ENCODE measurements at places on chromosomes 2 and 18. TPM values are rescaled to one million over a fixed set of nuclear protein-coding genes. Genes with fewer than 3 reads are reported as not detected.

UPP2 gene
- total RNA-seq, result not detected

SLC23A3 gene
- 0.18 TPM for total RNA-seq

ZNF804A gene
- total RNA-seq, result 3.3 TPM

COLEC11 gene
- 0.28 TPM for total RNA-seq

LOXL3 gene
- total RNA-seq, result 14.2 TPM

ZC3H15 gene
- 22.9 TPM for total RNA-seq

- H3K27me3 ChIP-seq, result no peaks in the 10 kb centered on the region
- H3K4me3 ChIP-seq, result no peak overlapping the region
- no peak overlapping the region for H3K27ac ChIP-seq
- H3K36me3 ChIP-seq, result no peaks in the 10 kb centered on the region
Measured at GRCh38 chr2:137348301-137348700, 583.0 kb downstream of the THSD7B start.

GRCh38 chr2:54386585-54386984, 69.5 kb upstream of the SPTBN1 start:
- H3K4me1 ChIP-seq, result no peaks in the 10 kb centered on the region
- no peaks in the 10 kb centered on the region for H3K27me3 ChIP-seq
- H3K27ac ChIP-seq, result no peak overlapping the region

DNA sequence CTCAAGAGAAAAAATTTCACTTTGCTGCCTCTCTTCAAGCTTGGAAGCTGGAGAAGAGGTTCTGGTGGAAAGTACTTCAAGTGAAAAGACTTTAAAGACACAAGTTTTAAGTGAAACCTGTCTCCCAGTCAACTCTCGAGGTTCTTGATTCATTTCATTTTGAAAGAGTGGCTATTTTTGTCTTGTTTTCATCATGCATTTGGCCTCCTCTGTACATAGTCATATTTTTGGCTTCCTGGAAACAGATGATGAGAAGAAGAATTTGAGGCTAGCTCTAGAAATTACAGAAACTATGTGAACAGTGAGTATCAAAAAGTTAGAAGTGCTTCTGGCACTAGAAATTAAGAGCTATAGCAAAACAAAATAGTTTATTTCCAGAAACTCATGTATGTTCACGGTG, 124.8 kb downstream of the DTNA start:
- DNase-seq, result no peak
- H3K4me3 ChIP-seq, result no peak overlapping the region
- H3K36me3 ChIP-seq, result no peaks in the 10 kb centered on the region
- H3K27ac ChIP-seq, result no peak overlapping the region
- no peaks in the 10 kb centered on the region for H3K27me3 ChIP-seq
- no peaks in the 10 kb centered on the region for H3K4me1 ChIP-seq

DNA sequence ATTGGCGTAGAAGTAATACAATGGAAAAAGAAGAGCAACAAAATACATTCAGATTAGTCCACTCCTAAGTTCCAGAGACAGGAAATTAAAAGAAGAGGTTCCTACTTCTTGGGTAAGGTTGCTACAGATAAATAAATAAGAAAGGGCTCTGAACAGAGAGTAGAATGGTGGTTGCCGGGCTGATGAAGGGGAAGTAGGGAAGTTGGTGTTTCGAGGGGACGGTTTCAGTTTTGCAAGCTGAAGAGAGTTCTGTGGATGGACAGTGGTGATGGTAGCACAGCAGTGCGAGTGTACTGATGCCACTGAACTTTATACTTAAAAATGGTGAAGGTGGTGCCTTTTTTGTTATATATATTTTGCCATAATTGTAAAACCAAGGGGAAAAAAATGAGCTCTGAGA, 48.2 kb downstream of the CABYR start:
- H3K27me3 ChIP-seq, result no peaks in the 10 kb centered on the region
- H3K36me3 ChIP-seq, result no peaks in the 10 kb centered on the region
- peaks cover 4% of the 10 kb centered on the region for H3K4me1 ChIP-seq
- no peak for DNase-seq
- H3K4me3 ChIP-seq, result no peak overlapping the region

GRCh38 chr2:23698721-23699579, 228.0 kb downstream of the ATAD2B start:
- peaks cover 19% of the 10 kb centered on the region for H3K4me1 ChIP-seq
- peaks cover 56% of the 10 kb centered on the region for H3K36me3 ChIP-seq
- no peaks in the 10 kb centered on the region for H3K27me3 ChIP-seq

GRCh38 chr2:120225549-120226065, 2.4 kb upstream of the TMEM185B start:
- H3K4me1 ChIP-seq, result peaks cover 14% of the 10 kb centered on the region
- peaks cover 4% of the 10 kb centered on the region for H3K27me3 ChIP-seq
- DNase-seq, result no peak
- H3K27ac ChIP-seq, result no peak overlapping the region
- H3K36me3 ChIP-seq, result peaks cover 5% of the 10 kb centered on the region
- no peak overlapping the region for H3K4me3 ChIP-seq

DNA sequence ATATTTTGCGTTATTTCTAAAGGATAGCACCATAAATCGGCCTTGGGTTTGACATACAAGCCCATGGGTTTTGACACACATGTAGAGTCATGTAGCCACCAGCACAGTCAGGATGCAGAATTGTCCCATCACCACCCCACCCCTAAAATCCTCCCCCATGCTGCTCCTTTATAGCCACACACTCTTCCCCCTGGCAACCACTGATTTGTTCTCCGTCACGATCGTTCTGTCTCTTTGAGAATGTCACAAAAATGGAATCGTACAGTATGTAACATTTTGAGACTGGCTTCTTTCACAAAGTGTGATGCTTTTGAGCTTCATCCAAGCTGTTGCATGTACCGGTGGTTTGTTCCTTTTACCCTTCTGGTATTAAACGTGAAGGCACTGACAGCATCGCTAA, 39.1 kb downstream of the CRACDL start:
- no peak for DNase-seq
- no peak overlapping the region for H3K4me3 ChIP-seq
- H3K27ac ChIP-seq, result no peak overlapping the region
- H3K27me3 ChIP-seq, result peaks cover 8% of the 10 kb centered on the region
- no peaks in the 10 kb centered on the region for H3K36me3 ChIP-seq

GRCh38 chr18:473802-474201, 26.7 kb downstream of the COLEC12 start:
- H3K27me3 ChIP-seq, result no peaks in the 10 kb centered on the region
- no peak for DNase-seq
- H3K27ac ChIP-seq, result no peak overlapping the region
- H3K4me1 ChIP-seq, result peaks cover 16% of the 10 kb centered on the region
- no peaks in the 10 kb centered on the region for H3K36me3 ChIP-seq
- no peak overlapping the region for H3K4me3 ChIP-seq

- H3K4me1 ChIP-seq, result peaks cover 2% of the 10 kb centered on the region
- no peaks in the 10 kb centered on the region for H3K27me3 ChIP-seq
- DNase-seq, result no peak
- H3K36me3 ChIP-seq, result no peaks in the 10 kb centered on the region
- H3K4me3 ChIP-seq, result no peak overlapping the region
Measured at GRCh38 chr2:174902506-174903263, 102.5 kb downstream of the CHN1 start.

Measured in IMR-90 (cell line).